ENCODE measurements at places on chromosomes 1 and 21.

DNA sequence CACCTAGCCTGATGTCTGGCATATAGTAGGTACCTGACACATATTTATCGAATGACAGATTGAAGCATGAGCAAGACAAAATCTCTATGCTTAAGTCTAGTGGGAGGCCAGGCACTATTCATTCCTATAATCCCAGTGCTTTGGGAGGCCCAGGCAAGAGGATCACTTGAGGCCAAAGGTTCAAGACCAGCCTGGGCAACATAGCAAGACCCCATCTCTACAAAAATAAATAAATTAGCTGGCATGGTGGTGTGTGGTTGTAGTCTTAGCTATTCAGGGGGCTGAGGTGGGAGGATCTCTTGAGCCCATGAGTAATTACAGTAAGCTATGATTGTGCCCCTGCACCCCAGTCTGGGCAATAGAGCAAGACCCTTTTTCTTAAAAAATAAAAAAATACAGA lies 23.2 kb upstream of the TUT4 start:
- no peak for DNase-seq

GRCh38 chr1:54117815-54118563 lies 34.8 kb downstream of the CDCP2 start:
- DNase-seq = no peak

- peak; percentile 43 for DNase-seq
Measured at GRCh38 chr1:224851210-224851847, 78.1 kb upstream of the DNAH14 start.

DNA sequence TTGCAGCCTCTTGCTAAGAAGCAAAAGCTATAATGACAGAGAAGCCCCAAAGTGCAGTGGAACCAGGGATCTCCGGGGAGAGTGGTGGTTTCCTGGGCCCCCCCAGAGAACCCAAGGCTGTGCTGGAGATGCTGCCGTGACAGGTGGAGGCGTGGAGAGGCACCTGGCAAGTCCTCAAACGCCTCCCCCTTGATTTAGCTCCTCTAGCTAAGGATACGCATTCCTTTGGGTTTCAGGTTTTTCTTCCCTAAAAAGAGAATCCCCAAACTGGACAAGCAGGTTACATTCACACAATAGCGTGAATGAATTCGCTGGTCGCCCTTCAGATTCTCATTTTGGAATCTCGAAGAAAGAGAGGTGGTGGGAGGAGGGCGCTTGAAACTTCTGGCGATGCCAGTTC lies 853 bp upstream of the ATP1A1 start:
- DNase-seq = no peak

DNA sequence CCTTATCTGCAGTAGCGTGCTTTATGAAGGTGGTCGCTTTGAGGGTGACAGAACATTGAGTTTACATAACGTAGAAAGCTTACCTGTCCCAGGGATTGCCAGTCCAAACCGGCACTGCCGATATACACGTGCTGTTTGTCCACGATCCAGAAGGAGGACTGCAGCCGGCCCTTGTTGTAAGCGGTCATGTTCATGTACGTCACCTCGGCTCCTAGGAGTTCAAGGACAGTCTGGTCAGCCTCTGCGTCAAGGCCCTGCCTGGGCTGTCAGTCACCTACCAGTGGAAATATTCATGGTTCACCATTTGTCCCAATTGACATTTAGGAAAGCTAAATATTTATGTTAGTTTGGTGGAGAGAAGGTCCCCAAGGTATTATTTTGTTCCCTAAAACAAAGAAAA lies 221.0 kb upstream of the MAP1LC3C start:
- DNase-seq = no peak

GRCh38 chr1:179445593-179445992 lies 79.8 kb downstream of the AXDND1 start:
- DNase-seq = no peak

DNA sequence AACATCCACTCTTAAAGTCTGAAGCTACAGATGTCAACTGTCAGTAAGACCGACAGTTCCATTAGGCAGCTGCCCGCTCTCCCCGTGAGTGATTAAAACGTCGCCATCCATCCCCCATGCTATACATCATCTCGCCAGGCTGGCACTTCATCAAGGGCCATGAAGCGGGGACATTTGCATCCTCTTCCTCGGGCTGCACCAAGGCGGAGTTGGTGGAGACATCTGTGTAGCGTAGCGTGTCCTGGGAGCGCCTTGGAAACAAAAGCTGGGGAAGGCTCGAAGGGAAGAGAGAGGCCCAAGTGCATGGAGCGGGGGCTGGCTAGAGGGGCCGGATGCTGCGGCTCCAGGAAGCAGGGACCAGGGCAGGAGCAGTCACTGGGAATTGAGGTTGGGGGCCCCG lies 250.1 kb downstream of the KAZN start:
- no peak for DNase-seq

DNA sequence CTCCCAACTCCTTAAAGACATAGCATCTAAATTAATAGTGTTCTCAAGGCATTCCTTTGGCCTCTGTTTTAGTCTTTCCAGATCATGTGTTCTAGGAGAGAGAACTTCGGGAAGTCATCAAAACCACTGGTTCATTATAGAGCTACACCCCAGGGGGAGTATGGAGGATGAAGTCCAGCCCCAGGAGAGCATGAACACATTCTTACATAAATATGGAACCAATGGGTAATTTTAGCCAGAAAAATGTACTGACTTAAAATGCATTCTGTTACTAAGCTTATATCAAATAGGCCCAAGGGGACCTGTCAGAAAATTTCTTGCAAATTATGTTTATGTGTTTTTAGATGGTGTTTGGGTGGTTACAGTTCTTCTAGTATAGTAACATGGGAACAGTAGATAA lies 165.2 kb downstream of the NTMT2 start:
- no peak for DNase-seq

- DNase-seq = peak; percentile 99
Measured at GRCh38 chr1:165898837-165899236, 71.4 kb downstream of the UCK2 start.

DNA sequence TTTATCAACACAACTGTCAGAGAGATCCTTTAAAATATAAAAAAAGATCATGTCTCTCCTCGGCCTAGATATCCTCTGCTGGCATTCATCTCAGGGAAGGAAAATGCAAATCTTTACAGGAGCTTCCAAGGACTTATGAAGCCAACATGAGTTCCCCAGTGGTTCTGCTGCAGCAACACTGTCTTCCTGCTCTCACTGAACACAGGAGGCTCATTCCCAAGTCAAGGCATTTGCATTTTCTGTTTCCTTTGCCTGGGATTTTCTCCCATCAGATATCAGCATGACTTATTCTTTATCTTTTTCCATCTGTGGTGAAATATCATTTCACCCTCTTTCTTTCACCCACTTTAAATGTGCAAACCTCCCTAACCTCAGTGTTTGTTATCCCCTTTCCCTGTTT lies 513.8 kb upstream of the ZP4 start:
- no peak for DNase-seq

- DNase-seq = peak; percentile 94
Measured at GRCh38 chr1:207823880-207824566, 72.2 kb downstream of the CD46 start.

DNA sequence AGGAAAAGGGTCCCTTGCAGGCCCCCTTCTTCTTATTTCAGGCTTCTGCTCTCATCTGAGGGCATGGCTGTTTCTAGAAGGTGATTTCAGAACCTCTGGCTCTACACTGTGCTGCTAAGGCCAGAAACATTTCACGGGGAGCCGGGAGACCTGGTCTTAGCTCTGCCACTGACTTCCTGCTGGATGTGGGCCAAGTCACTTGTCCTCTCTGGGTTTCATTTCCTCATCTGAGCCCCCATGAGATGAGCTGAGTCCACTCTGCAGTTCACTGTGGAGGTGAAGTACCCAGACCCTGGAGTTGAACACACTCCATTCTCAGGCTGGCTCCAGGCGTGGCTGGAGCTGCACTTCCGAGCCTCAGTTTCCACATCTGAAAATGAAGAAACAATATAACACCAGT lies 2.1 kb downstream of the PADI1 start:
- DNase-seq = no peak

DNA sequence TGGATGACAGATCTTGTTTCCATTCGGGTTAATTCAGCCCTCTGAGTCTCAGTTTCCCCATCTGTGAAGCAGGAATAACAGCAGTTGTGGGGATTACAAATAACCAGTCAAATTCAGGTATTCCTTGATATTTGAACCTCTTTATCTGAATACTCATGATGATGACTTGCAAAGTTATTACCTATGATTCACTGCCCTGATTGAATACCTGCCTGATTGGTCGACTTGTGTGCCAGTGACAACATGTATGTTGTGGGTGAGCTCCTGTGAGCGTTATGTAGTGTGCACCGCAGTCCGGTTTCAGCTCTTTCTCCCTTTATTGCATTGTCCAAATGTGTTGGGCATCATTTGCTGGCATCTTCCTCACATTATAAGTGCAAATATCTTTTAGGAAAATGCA lies 9.5 kb upstream of the TMEM61 start:
- no peak for DNase-seq

GRCh38 chr1:117061986-117062415 lies 1.9 kb downstream of the TTF2 start:
- DNase-seq = peak; percentile 59

DNA sequence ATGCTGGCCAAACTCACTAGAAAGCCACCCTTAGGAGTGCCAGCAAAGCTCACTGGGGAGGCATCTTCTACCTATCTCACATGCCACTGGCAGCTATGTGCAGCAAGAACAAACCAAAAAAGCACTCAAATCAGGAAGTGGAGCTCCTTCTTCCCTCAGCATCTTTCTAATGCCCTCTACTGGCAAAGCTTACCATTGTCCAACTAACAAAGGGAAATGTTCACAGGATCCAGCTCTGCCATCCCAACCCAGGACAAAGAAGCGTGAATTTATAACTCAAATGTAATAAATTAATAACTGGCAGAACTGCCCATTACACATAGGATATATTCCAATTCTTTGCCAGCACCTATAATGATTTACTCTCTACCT lies 38.9 kb downstream of the LEPR start:
- DNase-seq = peak; percentile 48

DNA sequence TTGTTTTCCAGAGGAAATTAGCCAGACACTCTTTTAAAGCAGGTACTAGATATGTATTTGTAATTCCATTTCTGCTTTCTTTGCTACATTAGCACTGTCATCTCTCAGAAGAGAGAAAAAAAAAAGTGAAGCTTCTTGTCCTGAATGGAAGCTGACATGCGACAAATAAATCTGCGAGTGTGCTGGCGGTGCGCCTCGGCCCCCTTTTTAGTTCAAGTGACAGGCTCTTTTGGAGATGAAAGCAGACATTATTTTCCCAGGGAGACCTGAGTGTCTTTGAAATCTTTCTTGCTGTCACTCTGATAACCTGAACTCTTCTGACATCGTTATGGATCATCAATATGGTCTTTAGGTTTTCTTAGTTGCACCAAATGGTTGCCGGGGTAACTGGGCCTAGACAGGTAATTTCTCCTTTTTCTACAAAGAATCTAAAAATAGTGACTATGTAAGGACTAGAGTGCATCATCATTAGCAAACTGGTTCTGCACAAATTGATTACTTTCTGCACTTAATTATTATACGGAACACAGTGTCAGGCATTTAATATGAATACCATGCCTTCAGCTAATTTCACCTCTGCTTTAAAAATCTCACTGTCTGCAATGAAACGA lies 478.6 kb downstream of the PCP4 start:
- DNase-seq = no peak

DNA sequence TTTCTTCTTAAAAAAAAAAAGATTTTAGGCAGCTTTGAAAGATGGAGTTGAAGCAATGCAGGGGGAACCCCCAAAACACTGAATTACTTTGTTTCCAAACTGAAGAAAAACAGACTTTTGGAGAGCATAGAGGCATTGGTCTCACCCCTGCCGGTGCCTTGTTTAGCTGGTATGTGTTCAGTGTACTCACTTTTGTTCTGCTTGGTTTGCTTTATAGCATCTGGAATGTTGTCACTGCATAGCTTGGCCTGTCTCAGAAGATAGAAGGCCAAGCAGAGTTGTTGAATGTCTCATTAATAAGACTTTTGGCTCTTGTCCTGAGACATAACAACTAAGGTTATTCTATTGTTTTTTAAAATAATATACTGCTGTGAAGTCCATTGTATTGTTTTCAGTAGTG lies 6.9 kb downstream of the THRAP3 start:
- no peak for DNase-seq
